ENCODE measurements at places on chromosomes 7 and 10. TPM values are rescaled to one million over a fixed set of nuclear protein-coding genes. Genes with fewer than 3 reads are reported as not detected.

- H3K36me3 ChIP-seq, result no peaks in the 10 kb centered on the region
- H3K4me1 ChIP-seq, result peaks cover 7% of the 10 kb centered on the region
- no peak overlapping the region for H3K4me3 ChIP-seq
- H3K27me3 ChIP-seq, result no peaks in the 10 kb centered on the region
- H3K27ac ChIP-seq, result no peak overlapping the region
Observed at GRCh38 chr10:33388382-33388781, 53.9 kb upstream of the NRP1 start.

- H3K27ac ChIP-seq, result no peak overlapping the region
- H3K27me3 ChIP-seq, result no peaks in the 10 kb centered on the region
- H3K4me1 ChIP-seq, result no peaks in the 10 kb centered on the region
- H3K36me3 ChIP-seq, result no peaks in the 10 kb centered on the region
- no peak for DNase-seq
- no peak overlapping the region for H3K4me3 ChIP-seq
Observed at GRCh38 chr10:88841316-88842111, 10.1 kb downstream of the ANKRD22 start.

DNA sequence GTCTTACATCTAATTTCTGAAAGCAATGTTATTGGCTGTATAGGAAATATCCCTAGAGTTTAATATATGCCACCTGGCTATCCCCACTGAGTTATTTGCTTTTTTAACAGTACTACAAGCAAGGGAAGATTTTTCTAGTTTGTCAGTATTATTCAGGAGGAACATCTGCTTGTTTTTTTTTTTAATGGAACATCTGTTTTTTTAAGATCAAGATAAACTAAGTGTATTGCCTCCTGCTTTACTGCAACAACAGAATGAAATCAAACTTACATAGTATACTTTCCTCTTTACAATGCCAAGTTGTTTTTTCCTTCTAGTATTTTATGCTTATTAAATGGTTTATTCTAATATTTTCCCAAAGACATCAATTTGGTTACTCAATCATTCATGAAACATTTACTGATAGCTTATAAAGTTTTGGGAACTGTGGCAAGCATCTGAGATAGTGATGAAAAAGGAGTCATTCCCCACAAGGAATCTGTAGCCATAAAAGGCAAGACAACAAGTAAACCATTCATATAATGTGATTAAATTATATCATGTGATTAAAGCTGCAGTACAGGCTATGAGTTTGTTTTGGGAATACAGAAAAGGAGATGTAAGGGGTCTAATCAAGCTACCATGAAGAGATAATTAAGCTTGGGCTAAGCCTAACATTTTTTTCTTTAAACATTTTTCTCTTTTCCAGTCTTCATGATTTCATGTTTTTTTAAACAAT is 17.4 kb downstream of the MTPN start:
- no peak overlapping the region for H3K27ac ChIP-seq
- no peak for DNase-seq
- no peak overlapping the region for H3K4me3 ChIP-seq
- peaks cover 3% of the 10 kb centered on the region for H3K27me3 ChIP-seq

The LBX1 gene
- not detected for total RNA-seq

GRCh38 chr10:111082102-111082975 is 5.5 kb downstream of the ADRA2A start:
- DNase-seq, result no peak
- H3K27ac ChIP-seq, result no peak overlapping the region
- peaks cover 9% of the 10 kb centered on the region for H3K4me1 ChIP-seq

GRCh38 chr7:8582728-8583127 is 149.3 kb downstream of the NXPH1 start:
- H3K27me3 ChIP-seq, result no peaks in the 10 kb centered on the region
- no peaks in the 10 kb centered on the region for H3K36me3 ChIP-seq
- DNase-seq, result no peak
